ENCODE measurements at places on chromosomes 7 and 10. TPM values are rescaled to one million over a fixed set of nuclear protein-coding genes. Genes with fewer than 3 reads are reported as not detected.

- DNase-seq, result peak; percentile 70
Observed at GRCh38 chr10:29482591-29483431, 152.0 kb downstream of the SVIL start.

DNA sequence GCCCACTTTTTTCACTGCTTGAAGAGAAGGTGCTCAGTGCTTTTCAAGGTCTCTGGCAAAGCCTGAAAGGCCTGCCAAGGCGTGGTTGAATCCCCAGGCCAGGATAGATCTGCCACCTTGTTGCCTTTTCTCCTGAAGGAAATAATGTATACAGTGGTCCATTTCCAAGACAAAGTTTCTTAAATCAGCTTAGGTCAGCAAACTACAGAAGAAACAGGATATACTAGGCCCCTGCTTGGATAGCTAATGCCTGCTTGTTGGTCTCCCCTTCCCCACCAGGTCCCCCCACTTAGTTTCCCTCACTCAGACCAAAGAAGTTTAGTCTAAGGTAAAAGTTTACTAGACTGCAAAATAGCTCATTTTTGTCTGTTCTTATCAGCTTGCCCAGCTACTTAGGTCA is 19.9 kb downstream of the COL17A1 start:
- no peak for DNase-seq

- no peak for DNase-seq
Observed at GRCh38 chr7:142799437-142799835, 28.7 kb downstream of the PRSS2 start.

- no peak for DNase-seq
Observed at GRCh38 chr10:126898460-126898859, 6.8 kb upstream of the DOCK1 start.

DNA sequence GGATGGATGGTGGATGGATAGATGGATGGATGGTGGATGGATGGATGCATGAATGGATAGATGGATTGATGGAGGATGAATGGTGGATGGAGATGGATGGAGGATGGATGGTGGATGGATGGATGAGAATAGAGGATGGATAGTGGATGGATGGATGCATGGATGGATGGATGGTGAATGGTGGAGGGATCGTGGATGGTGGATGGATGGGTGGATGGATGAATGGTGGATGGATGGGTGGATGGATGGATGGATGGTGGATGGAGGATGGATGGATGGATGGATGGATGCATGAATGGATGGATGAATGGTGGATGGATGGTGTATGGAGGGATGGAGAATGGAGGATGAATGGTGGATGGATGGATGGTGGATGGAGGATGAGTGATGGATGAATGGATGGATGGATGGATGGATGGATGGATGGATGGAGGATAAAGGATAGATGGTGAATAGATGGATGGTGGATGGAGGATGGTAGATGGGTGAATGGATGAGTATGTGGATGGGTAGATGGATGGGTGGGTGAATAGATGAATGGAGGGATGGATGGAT is 76.3 kb downstream of the PDGFA start:
- DNase-seq, result no peak

GRCh38 chr10:6274484-6274883 is 71.8 kb downstream of the PFKFB3 start:
- no peak for DNase-seq

DNA sequence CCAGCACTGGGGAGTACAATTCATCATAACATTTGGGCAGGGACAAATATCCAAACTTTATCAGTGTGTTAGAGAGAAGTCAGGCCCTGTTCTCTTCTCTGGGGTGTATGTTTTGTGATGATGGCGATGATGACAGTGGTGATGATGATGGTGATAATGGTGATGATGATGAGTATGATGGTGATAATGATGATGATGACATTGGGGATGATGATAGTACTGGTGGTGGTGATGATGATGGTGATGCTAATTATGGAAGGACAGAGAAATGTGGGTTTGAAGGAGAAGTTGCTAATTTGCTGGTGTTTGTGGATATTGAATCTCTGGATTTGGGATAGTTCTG is 64.0 kb downstream of the CAMK1D start:
- DNase-seq, result no peak

GRCh38 chr7:71563276-71563675 is 431.3 kb downstream of the GALNT17 start:
- DNase-seq, result no peak

DNA sequence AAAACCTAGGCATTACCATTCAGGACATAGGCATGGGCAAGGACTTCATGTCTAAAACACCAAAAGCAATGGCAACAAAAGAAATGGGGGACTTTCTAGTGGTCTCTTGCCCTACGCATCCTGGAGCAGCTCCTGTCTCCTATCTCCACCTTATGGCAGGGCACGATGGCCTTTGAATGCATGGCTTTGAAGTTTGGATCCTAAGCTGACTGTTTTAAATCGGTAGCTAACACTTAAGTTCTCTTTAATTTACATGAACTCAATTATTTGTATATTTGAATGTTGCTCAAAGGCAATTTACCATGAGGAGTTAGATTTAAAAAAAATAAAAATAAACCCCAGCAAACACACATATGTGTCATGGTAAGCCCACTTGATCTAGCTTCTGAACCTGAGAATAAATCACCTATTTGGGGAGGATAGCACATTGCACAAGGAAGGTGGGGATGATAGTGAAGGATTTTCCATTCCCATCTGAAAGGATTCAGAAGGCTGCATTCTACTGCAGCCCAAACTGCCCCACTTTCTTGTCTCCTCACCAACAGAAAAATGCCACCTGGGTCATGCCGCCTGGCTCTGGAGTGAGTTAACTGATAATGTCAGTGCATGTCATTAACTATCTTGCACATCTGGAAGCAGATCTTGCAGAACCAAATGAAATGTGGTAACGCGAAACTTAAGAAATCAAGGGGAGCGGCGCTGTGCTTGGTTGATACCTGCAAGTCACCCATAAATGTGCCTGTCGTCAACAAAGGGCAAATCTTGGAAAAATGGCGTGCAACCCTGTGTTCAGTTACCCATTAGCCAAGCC is 12.4 kb downstream of the KLF6 start:
- DNase-seq, result no peak

DNA sequence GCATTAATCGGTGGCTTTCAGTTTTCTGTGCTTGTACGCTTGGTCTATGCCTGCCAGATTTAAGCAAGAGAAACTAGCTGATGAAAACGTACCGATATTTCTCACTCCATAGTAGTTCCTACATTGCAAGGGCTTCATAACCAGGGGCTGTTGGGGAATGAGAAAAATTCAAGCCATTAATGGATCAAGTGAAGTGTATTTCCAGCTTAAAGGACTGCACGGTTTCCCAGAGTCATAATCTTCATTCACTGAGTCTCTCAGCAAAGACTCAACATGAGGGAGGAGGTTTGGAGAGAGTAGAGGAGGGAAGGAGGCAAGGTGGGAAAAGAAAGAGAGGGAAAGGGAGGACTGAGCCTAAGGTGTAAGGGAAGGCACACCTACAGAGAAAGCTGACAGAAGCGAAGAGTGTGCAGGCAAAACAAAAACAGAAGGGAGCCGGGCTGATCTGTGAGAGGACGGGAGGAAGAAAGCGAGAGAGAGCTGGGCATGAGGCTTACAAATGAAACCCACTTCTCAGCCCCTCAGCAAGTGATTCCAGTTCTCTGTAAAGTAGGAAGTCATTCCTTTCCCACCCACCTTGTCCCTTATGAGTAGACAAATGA is 625 bp downstream of the GIMAP2 start:
- DNase-seq, result no peak

DNA sequence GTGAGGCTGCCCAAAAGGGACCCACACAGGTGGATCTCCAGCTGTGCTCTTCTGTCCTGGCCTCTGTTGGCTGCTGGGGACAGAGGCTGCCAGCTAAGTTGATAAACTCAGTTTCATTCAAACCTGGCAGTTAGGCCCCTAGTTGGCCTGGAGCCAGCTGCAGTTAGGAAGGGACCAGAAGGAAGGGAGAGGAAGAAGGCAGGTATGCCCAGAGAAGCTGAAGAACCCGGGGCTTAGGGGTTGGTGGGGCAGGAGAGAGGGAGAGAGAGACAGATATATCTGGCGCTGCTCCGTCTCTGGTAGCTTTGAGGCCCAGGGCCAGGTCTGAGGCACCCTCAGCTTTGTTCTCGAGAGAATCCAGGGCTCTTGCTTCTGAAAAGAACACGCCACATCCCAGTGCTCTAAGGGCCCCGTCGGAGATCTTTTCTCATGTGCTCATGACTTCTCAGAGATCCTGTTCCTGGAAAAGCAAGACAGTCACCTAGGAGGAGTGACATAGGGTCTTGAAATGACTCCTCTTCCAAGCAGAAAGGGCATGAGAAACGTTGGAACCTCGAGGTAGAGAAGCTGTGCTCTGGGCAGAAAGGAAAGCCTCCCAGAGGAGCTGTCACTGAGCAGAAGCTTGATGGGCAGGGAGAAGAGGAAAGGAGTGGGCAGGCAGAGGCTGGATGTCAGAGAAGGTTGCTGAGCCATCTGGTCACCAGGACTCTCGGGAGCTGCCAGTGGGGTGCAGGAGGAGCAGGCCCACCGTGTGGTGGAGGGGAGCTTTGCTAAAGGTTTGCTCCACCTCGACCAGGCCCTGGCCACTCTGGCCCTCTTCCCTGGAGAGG is 153.6 kb downstream of the ARHGAP21 start:
- DNase-seq, result no peak

DNA sequence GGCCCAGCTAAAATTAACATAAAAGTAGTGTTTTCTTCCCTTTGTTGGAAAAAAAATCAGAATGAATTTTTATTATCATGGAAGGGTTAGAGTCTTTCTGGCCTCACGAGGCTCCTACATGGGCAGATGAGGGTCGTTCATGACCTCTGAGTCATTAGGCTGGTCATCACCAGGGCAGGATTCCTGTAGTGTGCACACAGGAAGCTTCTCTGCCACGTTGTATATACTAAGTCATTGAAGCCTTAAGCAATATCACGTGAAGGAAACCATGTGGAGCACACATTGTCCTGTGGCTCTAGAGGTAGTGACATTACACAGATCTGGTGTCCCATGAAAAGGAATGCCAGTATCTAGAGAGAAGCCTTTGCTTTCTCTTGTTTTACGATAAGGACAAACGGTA is 84.7 kb upstream of the C1QL3 start:
- no peak for DNase-seq

- no peak for DNase-seq
Observed at GRCh38 chr7:102313997-102314780, 27.5 kb downstream of the SH2B2 start.

- no peak for DNase-seq
Observed at GRCh38 chr10:124619802-124620490, 124.2 kb downstream of the FAM53B start.

- DNase-seq, result peak; percentile 57
Observed at GRCh38 chr10:109978481-109978880, 29.3 kb upstream of the ADD3 start.

The OR2A5 gene
- total RNA-seq, result not detected

The CDNF gene
- total RNA-seq, result 6.7 TPM

The EBLN1 gene
- not detected for total RNA-seq

The RPEL1 gene
- not detected for total RNA-seq
